ENCODE measurements at places on chromosomes 6 and 20.

DNA sequence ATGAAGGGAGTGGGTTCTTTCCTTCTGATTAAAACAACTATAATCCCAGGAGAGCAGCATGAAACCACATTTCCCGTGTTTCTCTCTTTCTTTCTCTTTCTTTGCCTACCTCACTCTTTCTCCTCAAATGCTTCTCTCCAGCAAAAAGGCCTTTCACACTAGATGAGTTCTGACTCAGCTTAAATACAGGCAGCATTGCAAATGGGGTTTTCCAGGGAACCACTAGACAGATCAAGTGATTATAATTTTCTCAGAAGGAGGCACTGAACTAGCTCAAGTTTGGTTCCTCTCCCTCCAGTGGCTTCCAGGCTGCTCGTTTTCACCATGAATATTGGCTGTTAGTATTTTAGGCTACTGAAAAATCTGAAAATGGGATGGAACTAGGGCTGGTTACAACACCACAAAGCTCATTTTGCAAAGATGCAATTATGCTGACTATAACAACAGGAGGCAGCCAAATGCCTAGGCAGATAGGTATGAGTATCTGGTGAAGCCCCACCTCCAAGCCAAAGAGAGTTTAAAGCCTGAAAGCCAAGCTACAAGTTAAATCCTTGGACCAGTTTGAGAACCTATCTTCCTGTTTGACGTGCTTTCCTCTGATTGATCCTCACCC, 260.0 kb downstream of the MMUT start:
- DNase-seq, result no peak

DNA sequence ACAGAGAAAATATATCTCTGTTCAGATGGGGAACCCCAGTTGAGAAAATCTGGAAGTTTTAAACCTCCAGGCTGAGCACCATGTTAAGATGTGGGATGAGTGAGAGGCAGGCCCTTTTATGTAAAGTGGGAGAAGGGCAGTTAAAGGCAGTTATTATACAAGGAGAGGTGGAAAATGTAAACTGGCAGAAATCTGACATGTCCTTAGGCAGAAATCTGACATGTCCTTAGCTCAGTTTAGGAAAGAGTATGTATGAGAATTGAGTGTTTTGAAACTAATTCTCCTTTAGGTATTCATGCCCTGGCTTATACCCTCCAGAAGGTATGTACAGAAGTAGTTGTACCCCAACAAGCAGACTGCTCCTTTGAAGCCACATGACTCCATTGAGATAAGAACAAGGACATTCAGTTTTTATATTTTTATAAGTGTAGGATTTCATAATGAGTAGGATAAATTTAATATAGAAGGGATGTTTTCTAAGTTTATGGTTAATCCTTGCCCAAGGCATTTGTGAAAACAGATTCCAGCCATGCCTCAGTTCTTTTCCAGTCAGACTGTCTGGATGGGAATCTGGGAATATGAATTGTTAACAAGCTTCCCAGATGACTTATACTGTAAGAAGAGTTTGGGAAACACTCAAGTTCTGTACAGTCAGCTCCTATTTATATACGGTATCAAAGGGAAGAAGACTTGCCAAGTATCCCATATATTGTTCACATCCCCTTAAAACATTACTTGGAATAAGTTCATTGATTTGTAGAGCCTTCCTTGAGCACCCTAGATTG, 87.7 kb downstream of the SCAND1 start:
- no peak for DNase-seq

- no peak for DNase-seq
Observed at GRCh38 chr20:38723017-38723847, 1.1 kb upstream of the SLC32A1 start.

DNA sequence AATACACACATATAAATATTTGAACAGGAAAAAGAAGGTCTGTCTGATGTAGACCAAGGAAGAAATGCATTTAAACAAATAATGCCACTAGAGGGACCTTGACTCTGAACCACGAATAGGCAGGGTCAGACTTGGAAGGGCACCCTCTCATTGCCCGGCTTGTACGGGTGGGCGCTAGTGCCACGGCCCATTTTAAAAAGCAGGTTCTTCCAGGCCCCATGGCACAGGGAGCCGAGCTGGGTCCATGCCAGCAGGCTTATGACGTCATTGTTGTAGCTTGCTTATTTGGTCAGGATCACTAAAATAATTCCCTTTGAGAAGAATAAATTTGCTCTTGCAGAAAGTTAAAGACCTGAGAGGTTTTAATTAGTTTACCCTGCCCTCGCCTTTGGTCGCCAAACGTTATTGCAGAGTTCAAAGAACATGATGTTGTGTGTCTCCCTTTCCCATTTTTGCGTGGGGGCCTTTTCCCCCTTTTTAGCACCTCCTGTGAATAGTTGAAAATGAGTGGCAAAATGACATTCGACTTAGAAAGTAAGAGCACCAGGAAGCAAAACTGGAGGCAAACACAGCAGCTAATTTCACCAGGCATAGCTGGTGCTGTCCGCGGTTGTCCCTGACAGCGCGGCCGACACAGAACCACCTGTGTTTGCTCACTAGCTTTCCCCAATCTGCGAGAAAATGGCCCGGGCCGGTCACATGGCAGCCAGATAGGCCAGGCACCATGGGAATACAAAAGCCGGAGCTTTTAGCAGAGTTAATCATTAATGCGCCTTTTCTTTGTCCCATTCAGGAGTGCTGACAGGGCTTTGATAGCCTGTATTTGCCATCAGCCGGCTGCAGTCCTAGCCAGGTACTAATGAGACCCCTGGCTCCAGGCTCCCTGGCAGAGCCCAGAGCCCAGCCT, 93.8 kb downstream of the FOXA2 start:
- no peak for DNase-seq
